Putamen (tissue), 1 donor: ENCODE measurements at places on chromosomes 7 and 10.
A peak's percentile ranks its signal among the peaks of the same experiment; 100 is the strongest.

DNA sequence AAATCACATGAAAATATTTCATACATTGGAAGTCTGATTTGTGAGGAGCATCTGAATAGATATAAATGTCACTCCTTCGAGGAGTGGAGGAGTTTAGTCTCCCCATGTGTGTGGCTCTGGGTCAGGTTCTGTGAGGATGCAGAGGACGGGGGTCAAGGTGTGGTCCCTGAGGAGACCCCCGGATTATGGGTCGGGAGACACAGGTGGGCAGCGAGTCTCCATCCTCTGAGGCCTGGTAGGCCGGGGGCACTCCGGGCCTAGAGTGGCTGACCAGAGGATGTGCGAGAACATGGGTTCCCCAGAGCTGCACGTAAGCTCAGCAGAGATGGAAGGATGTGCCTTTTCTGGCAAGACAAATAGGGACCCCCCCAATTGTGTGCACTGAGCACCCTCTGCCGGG lies 93.4 kb upstream of the TCERG1L start:
- no peak for DNase-seq

DNA sequence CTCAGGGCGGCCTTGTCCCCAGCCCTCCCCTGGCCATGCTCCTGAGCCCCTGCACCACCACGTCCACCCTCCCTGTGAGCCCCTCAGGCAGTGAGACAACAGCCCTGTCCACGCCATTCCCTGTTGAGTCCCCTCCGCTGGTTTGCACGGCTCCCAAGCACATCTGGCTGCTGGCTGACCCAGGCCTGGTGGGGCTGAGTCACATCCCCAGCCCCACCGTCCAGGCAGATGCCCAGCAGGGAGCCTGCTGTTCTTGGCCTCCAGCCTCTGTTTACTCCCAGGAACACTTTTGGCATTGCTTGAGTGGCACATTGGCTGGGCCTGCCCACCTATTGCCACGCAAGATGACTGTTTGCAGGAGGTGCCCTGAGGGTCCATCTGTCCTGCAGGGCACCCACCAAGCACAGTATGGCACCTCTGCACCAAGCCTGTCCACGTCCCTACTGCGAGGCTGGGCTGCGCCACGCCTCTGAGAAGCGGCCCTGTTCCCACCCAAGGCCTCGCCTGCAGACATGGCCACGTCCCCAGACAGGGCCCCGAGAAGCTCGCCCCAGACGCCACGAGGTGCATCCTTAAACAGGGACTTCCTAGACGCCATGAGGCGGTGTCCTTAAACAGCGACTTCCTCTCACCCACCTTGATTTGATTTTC lies 48.4 kb upstream of the INPP5A start:
- no peak for DNase-seq

- DNase-seq = no peak
Measured at GRCh38 chr7:143954135-143954534, 509 bp upstream of the OR2F1 start.

- DNase-seq = no peak
Measured at GRCh38 chr10:77505431-77506334, 131.9 kb downstream of the KCNMA1 start.

DNA sequence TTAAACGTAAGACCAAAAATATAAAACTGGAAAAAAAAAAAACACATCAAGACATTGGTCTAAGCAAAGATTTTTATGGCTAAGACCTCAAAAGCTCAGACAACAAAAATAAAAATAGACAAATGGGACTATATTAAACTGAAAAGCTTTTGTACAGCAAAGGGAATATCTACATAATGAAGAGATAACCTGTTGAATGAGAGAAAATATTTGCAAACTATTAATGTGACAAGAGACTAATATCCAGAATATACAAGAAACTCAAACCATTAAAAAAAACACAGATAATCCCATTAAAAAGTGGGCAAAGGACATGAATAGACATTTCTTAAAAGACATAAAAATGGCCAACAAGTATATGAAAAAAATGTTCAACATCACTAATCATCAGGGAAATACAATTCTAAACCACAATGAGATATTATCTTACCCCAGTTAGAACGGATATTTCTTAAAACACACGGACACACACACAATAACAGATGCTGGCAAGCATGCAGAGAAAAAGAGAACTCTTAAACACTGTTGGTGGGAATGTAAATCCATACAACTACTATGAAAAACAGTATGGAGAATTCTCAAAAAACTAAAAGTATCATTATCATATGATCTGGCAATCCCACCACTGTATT lies 28.8 kb downstream of the CNOT4 start:
- DNase-seq = no peak

DNA sequence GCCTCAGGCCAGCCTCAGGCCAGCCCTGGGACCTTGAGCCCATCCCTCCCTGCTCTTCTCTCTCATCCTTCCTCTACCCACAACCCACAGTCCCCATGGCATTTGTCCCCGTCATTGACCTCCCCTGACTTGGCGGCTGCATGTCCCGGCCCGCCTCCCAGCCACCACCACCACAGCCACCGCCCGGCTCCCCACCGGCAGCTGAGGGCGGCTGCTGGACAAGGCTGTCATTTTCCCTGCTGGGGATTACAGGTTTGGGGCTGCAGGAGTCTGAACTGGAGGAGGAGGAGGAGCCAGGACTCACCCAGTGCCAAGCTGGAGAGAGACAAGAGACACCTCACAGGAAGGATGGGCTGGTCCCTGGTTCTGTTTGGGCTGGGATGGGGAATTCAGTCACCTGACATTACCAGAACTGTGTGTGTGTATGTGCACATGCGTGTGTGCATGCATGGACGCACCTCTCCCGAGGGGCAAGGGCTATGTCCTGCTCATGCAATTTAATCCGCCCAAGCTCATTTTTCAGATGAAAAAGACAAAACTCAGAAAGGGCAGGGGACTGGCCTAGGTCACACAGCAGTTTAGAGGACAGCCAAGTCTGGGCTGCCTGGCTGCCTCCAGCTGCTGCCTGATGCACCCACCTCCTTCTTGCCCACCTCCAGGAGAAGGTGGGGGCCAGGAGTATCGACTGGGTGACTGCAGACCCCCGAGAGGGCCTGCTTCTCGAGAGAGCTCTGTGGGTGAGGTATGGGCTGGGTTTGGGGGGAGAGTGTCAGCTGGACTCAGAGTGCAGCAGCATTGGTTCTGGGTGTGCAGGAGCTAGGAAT lies 113.1 kb downstream of the ZMIZ1 start:
- DNase-seq = no peak

GRCh38 chr10:47207281-47207615 lies 92.7 kb upstream of the GDF10 start:
- no peak for DNase-seq

GRCh38 chr10:4437791-4438190 lies 388.2 kb upstream of the AKR1E2 start:
- DNase-seq = no peak

GRCh38 chr7:26700386-26700785 lies 164.0 kb downstream of the SKAP2 start:
- no peak for DNase-seq

- DNase-seq = no peak
Measured at GRCh38 chr7:762885-763284, 35.8 kb upstream of the PRKAR1B start.

DNA sequence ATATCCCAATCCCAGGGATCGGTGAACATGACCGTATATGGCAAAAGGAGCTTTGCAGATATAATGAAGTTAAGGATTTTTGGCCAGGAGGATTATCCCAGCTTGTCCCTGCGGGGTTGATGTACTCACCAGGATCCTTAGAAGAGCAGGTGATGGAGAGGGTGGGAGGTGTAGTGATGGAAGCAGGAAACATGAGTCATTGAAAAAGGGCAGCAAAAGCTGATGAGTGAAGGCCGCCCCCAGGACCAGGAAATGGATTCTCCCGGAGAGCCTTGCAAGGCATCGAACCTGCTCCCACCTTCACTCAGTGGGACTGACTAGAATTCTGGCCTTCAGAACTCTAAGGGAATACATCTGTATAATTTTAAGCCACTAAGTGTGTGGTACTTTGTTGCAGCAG lies 5.2 kb upstream of the NUPR2 start:
- DNase-seq = peak; percentile 34

DNA sequence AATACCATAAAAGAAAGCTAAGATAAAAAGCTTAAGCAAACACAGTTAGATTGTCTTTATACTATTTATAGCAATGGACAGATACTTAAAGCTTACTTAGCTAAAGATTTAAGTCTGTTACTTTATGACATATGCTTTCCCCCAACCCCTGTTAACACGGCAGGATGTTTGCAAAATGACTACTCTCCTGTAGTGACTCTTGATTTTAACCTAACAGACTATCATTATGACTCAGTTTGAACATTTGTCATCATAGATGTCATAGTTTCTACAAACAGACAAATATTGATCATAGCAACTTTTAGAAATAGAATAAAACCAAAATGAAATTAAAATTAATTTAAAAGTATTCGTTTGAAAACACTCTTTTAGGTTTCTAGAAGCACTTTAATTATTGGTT lies 7.8 kb upstream of the COMMD3 start:
- no peak for DNase-seq

GRCh38 chr10:26481914-26482550 lies 43.9 kb downstream of the APBB1IP start:
- DNase-seq = no peak

GRCh38 chr10:51574248-51575048 lies 124.9 kb downstream of the CSTF2T start:
- no peak for DNase-seq
